ENCODE measurements at places on chromosomes 6 and 20.

GRCh38 chr6:33418690-33419291, 884 bp upstream of the CUTA start:
- DNase-seq = no peak

- DNase-seq = peak; percentile 69
Measured at GRCh38 chr6:125639466-125640020, 109.9 kb upstream of the HEY2 start.

DNA sequence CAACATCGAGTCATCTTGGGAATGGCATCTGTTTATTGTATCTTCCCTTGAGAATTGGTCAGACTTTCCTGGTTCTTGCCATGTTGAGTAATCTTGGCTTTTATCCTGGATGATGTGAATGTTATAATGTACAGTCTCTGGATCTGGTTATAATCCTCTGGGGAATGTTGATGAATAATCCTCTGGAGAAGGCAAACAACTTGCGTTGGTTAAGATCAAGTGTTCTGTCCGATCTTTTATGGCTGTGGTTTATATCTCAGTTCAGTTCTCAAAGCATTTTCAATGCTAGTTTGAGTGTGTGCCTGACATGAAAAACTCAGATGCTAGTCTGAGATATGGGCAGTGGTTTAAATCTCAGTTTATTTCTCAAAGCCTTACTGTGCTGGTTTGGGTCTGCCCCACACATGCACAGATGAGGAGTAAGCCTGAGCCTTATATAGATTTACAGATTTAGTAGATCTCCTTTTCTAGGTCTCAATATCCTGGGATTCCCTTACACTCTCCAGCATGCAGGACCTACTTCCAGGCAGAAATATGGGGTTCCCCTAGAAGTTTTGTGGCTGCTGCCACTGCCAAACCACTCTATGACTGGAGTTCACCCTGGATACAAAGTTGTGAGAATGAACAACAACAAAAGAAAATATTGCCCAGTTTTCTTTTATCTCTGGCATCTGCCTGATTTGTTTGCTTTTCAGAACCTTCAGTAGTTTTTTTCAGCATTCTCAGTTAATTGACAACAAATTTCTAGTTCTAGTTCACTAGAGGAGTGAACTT, 191.8 kb upstream of the MAN1A1 start:
- DNase-seq = peak; percentile 76

GRCh38 chr20:50693001-50693400, 1.7 kb upstream of the RIPOR3 start:
- DNase-seq = no peak

GRCh38 chr20:61387204-61387953, 135.3 kb downstream of the CDH4 start:
- DNase-seq = peak; percentile 40

All from muscle of leg (tissue), 16 donors.